Hepatocyte (in vitro differentiated cells): ENCODE measurements at places on chromosomes 2 and 18. TPM values are rescaled to one million over a fixed set of nuclear protein-coding genes. Genes with fewer than 3 reads are reported as not detected.

Gene PSMD14
- 66.6 and 71.0 TPM in 2 replicates for total RNA-seq

Gene ANKRD30BL
- not detected in 2 replicates for total RNA-seq

Gene STAT4
- 6.1 and 6.6 TPM in 2 replicates for total RNA-seq

Gene TRAK2
- 26.7 and 30.0 TPM in 2 replicates for total RNA-seq

Gene DNER
- total RNA-seq: 0.37 and 0.48 TPM in 2 replicates

Gene TTLL4
- 18.2 and 19.8 TPM in 2 replicates for total RNA-seq

Gene TGFA
- 2.4 and 5.6 TPM in 2 replicates for total RNA-seq

Gene SH3YL1
- 98.3 and 99.8 TPM in 2 replicates for total RNA-seq

Gene STEAP3
- total RNA-seq: 10.2 and 11.2 TPM in 2 replicates

Gene ADAM23
- total RNA-seq: 2.0 and 2.8 TPM in 2 replicates

Gene SERPINB4
- total RNA-seq: not detected in 2 replicates

Gene CDH7
- total RNA-seq: 2.8 and 2.9 TPM in 2 replicates
